WTC11 (cell line): ENCODE measurements at places on chromosomes 12 and 14. TPM values are rescaled to one million over a fixed set of nuclear protein-coding genes. Genes with fewer than 3 reads are reported as not detected.

Gene PARPBP
- 18.9 to 20.5 TPM (median 19.2 TPM) in 3 replicates for total RNA-seq

GRCh38 chr12:126855768-126856167 lies 1411.2 kb upstream of the TMEM132C start:
- peaks cover 80% of the 10 kb centered on the region for H3K36me3 ChIP-seq
- no peak overlapping the region for H3K27ac ChIP-seq
- DNase-seq: no peak
- H3K4me1 ChIP-seq: no peaks in the 10 kb centered on the region
- H3K27me3 ChIP-seq: peaks cover 3% of the 10 kb centered on the region; the same call in 1 of the 2 replicates
- H3K4me3 ChIP-seq: no peak overlapping the region

DNA sequence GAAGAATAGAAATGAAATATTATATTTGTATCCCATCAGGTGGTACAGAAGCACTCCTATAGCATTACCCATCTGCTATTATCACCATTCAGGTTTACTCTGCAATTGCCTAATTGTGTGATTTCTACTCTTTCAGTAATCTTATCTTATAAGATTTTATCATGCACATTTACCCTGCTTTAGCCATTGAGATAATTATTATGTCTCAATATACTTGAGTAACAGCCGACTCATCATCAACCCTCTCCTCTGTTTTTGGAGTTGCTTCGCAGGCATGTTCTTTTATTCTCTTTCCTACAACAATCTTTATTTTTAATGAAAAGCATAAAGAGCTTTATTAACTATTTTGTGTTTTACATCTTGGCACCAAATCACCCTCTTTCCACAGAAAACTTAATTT lies 419.9 kb downstream of the LRIG3 start:
- H3K27ac ChIP-seq: no peak overlapping the region
- peaks cover 14% of the 10 kb centered on the region for H3K4me1 ChIP-seq
- no peak for DNase-seq
- no peaks in the 10 kb centered on the region for H3K27me3 ChIP-seq

DNA sequence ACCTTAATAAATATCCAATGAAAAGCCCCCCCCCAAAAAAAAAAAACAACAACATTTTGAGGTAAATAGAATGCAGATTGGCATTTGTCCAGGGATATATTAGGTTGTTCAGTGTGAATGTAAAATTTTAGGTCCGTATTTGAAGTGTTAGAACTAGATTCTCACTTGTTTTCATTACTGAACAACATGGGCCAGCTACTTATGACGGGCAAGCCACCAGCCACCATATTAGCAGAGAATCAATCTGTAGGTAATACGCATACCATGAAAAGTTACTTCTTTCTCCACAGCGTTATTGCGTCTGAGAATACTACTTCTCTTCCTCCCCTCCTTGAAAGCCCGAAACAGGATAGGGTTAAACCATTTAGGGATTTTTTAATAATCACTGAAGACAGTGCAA lies 5.4 kb downstream of the FLRT2 start:
- peaks cover 74% of the 10 kb centered on the region for H3K4me1 ChIP-seq
- H3K27me3 ChIP-seq: peaks cover 51% of the 10 kb centered on the region
- H3K4me3 ChIP-seq: peak overlapping the region; percentile 84
- H3K27ac ChIP-seq: no peak overlapping the region

Gene ACSM4
- not detected in 3 replicates for total RNA-seq

DNA sequence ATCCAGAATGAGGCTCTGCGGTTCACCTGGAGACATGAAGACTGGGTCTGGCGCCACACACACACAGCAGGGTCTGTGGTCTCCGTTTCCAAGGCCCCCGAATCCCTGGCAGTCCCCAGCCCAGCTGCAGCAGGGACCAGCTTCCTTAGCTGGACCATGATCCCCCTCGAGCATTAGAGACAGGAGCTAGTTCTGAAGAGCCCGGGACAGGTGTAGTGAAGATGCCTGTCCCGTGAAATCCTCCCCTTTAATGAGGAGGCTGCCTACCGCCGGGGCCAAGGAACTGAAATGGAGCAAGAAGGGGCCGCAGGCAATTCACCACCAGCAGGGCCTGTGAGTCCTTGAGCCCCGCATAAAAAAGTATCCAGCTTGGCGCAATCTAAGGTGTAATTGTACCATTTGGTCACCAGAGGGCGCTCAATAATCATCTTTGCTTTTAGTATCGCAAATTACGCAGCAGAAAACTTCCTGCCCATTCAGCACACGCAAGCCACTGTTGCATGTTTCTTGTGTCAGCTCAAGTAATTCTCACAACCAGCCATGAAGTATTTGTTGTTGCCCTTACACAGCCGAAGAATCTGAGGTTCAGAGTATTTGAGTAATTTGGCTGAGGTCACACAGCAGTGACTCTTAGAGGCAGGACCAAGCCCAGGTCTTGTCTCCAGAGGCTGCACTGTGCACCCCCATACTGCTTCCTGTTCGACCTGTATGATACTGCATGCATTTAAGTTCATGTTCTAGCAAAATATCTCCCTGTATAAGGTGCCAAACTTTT lies 54.3 kb upstream of the PPP2R5C start:
- peaks cover 44% of the 10 kb centered on the region for H3K27me3 ChIP-seq
- peaks cover 2% of the 10 kb centered on the region; the same call in 1 of the 2 replicates for H3K36me3 ChIP-seq
- H3K4me3 ChIP-seq: no peak overlapping the region
- peak; percentile 67 for DNase-seq

- H3K4me3 ChIP-seq: peak overlapping the region; percentile 98
- H3K4me1 ChIP-seq: peaks cover 53% of the 10 kb centered on the region
- H3K27me3 ChIP-seq: no peaks in the 10 kb centered on the region
- peak overlapping the region; percentile 99 for H3K27ac ChIP-seq
- no peak for DNase-seq
- H3K36me3 ChIP-seq: peaks cover 22% of the 10 kb centered on the region
These were observed 1.1 kb downstream of the SMIM10L1 start for GRCh38 chr12:11171969-11172675.

DNA sequence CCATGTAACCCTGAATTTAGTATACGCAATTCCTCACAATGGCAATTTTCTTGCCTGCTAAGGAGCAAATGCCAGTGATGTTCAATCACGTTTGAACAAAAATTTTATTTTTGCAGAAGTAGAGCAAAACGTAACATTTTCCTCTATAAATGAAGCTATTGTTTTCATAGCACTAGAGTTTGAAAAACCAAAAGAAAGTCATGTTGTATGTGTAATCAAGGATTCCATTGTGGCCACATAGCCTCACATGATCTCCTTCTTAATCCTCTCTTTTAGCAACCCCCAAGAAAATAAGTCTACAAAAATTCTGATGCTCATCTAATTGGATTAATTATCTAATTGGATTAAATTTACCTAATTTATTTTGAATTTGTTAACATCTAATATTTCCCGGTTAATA lies 1217.4 kb upstream of the FLRT2 start:
- no peak for DNase-seq
- H3K27ac ChIP-seq: no peak overlapping the region
- no peaks in the 10 kb centered on the region for H3K27me3 ChIP-seq
- no peak overlapping the region for H3K4me3 ChIP-seq
- no peaks in the 10 kb centered on the region for H3K4me1 ChIP-seq

Gene SLC2A3
- 717 to 819 TPM (median 816 TPM) in 3 replicates for total RNA-seq

Gene GLI1
- 16.2 to 19.1 TPM (median 16.7 TPM) in 3 replicates for total RNA-seq

DNA sequence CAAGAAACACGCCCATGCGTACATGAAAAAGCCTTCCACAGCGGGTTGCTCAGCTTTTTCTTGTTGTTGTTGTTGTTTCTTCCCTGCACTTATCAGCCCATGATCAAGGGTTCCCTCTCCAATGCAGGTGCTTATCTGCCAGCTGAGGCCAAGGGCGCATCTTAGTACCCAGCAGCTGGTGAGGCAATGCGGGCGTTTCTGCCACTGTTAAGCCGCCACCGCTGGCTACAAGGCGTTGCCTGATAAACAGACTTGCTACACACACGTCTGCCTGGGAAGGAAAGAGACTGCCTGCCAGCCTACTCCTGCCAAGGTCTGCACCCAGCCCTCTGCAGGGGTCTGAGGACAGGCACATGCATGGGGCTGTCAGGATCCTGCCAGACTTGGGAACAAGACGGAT lies 345.9 kb downstream of the BCL11B start:
- H3K36me3 ChIP-seq: no peaks in the 10 kb centered on the region
- no peak overlapping the region for H3K27ac ChIP-seq
- H3K27me3 ChIP-seq: no peaks in the 10 kb centered on the region
- no peak overlapping the region for H3K4me3 ChIP-seq
- H3K4me1 ChIP-seq: no peaks in the 10 kb centered on the region

DNA sequence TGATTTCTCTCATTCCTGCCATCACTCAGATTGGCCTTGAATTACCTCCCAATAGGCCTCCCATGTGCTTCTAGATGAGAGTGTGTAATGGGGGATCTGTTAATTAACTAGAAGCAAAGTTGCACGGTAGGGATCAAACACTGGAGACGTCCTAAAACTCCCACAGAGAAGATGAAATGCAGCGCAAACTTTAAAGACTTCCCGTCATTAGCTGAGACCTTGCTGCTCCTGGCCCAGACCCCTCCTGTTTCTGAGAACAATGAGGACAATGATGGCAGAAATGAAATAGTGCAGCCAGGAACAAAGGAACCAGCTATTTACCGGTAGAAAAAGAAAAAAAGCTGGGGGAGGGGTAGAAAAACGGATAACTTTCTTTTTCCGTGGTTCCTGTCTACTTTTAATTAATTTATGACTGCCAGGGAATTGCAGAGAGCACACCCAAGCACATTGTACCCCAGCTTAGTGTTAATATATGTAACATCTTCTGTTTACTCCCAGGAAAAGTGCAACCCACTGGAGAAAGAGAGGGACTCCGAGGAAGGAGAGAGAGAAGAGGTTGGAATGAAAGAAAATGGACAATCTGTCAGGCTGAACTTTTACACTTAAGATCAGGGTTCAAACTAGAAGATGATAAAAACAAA lies 280.7 kb upstream of the SOX5 start:
- H3K36me3 ChIP-seq: no peaks in the 10 kb centered on the region
- peak overlapping the region; percentile 17; the same call in 1 of the 2 replicates for H3K27ac ChIP-seq
- no peaks in the 10 kb centered on the region for H3K27me3 ChIP-seq
- H3K4me1 ChIP-seq: peaks cover 49% of the 10 kb centered on the region
- DNase-seq: no peak

DNA sequence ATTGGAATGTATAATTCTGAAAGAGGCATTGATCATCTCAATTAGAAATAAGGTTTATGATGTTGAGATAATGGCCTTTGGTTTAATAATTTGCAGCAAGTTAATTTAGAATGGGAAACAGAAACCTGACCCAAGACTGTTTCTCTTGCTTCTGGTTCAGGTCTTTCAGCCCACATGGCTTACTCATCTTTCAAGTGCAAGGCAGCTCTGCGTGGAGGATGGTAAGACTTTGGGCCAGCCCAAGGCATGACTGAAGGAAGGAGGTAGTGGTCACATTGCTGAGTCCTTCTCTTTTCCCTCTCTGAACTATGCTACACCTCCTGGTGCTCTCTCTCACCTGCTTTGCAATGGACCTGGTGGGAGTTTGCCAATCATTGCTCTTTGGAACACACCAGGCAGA lies 98.7 kb downstream of the CAND1 start:
- no peak for DNase-seq
- H3K36me3 ChIP-seq: peaks cover 8% of the 10 kb centered on the region; the same call in 1 of the 2 replicates
- no peak overlapping the region for H3K27ac ChIP-seq
- no peak overlapping the region for H3K4me3 ChIP-seq
- peaks cover 10% of the 10 kb centered on the region for H3K4me1 ChIP-seq
- H3K27me3 ChIP-seq: no peaks in the 10 kb centered on the region
